ENCODE measurements at places on chromosomes 5 and 9. TPM values are rescaled to one million over a fixed set of nuclear protein-coding genes. Genes with fewer than 3 reads are reported as not detected.

GRCh38 chr9:37066139-37066725 is 32.2 kb upstream of the PAX5 start:
- no peak for ATAC-seq

GRCh38 chr9:5326893-5327548 is 12.7 kb downstream of the RLN1 start:
- no peak for ATAC-seq

DNA sequence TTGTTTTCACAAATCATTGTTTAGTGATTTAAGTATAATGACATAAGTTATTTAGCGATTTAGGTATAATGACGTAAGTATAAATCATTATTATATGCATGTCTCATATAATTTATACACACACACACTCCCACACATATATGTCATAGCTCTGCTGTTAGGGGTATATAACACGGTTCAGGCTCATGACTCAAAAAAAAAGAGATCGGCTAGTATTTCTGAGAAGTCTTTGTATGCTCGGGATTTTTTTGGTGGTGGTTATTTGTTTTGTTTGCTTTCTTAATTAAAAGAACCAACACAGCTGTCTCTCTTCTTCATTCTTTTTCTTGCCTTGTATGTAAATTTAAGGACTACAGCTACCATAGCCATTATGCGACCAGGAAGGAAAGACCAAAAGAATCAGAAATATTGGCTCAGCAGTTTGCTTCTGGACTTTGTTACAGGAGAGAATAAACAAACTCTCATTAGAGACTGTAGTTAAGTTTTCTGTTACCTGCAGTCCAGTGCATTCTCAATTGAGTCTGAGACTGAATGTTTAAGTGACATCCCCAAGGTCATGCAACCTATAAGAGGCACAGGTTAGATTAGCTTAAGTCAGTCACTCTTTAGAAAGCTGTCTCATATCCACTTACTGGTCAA is 83.2 kb upstream of the NREP start:
- ATAC-seq, result no peak

- ATAC-seq, result peak; percentile 17
Measured at GRCh38 chr9:114616684-114617520, 5.8 kb downstream of the TMEM268 start.

DNA sequence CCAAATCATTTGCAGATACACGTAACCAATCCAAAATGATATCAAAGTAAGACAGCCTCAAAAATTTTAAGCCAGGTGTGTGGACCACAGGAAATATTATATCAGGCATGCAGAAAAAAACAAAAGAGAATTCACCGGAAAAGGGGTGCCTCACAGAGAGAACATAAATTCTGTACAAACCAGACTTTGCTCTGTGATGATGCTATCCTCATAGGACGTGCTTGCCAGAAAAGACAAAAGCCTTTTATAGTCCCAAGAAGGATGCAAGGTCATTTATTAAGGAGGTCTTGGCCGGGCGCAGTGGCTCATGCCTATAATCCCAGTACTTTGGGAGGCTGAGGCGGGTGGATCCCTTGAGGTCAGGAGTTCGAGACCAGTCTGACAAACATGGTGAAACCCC is 16.8 kb upstream of the ATP6V1G1 start:
- no peak for ATAC-seq

DNA sequence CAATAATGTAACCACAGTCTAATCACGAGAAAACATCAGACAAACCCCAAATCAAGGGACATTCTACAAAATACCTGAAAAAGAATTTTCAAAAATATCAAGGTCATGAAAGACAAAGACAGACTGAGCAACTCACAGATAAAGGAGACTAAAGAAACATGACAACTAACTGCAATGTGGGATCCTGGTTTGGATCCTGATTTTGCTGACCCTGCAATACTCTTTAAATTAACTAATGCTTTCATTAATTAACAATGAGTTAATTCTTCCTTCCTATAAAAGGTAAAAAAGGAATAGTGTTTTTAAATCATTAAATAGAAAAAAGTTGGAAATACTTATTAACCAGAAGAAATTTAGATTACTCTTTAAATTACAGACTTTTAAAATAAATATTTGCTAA is 103.6 kb downstream of the MLLT3 start:
- no peak for ATAC-seq

WWC1 gene
- total RNA-seq, result 18.5 TPM

CARD6 gene
- 15.9 TPM for total RNA-seq

DNA sequence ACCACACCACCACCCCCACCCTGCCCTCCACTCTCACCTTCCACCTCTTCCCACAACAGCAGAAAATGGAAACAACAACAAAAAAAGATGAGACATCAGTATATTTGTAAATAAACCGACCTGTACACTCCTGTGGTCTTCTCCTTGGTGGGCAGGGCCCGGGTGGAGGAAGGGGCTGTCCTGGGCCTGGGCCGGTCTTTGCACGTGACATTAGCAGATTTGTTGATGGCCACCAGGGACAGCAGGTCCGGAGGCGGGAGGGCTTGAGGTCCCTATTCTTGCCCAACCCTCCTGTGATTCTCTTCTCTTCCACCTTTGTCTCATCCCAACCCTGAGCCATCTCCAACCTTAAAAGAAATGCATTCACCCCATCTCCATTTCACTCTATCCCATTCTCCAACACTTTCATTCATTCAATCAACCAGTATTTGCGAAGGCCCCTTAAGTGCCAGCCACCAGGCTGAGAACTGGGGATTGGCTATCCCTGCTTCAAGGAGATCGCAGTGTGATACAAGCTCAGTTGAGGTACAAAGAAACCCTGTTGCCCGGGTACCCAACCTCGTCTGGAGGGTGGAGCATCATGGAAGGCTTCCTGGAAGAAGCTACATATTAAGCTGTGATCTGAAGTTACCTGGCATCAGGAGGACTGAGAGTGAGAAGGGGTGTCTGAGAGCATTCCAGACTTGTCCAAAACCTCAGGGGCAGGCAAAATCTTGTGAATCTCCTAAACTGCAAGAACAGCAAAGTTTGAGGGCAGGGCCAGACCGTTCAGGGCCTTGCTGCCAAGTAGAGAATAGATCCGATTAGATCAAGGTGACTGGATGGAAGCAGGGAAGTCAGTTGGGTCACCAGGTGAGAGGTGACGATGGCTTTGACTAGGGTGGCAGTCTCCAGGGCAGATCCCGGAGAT is 87.4 kb downstream of the LMX1B start:
- no peak for ATAC-seq

C9orf153 gene
- 0.12 TPM for total RNA-seq

DMRT2 gene
- 0.12 TPM for total RNA-seq

DNA sequence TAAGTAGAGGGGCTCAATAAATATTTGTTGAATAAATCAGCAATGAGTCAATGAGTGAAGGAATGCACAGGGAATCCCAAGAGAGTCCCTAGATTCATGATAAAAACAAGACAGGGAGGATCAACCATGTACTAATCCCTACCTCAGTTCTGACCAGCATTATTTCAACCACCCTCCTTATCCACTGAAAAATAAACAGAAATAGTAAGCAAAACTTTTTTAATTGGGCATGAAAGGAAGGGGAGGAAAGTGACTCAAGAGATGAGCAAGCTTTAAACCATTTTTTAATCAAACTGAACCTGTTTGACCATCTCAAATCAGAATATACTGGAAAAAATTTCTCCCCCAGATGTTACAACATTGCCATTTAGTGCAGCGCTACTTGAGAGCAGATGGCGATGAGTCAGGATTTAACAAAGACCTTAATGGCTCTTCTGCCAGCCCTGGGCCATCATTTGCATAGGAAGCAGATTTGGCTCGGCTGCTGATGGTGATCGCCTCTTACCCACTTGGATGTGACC is 194.8 kb upstream of the SLC30A5 start:
- peak; percentile 28 for ATAC-seq

TEX48 gene
- not detected for total RNA-seq

ADAMTS12 gene
- total RNA-seq, result 0.52 TPM

GRCh38 chr5:142663246-142663645 is 22.6 kb downstream of the FGF1 start:
- ATAC-seq, result no peak

Measured in esophagus mucosa (tissue), 1 donor.